Kidney glomerular epithelial cell (primary cell): ENCODE measurements at places on chromosomes 7 and 10.

DNA sequence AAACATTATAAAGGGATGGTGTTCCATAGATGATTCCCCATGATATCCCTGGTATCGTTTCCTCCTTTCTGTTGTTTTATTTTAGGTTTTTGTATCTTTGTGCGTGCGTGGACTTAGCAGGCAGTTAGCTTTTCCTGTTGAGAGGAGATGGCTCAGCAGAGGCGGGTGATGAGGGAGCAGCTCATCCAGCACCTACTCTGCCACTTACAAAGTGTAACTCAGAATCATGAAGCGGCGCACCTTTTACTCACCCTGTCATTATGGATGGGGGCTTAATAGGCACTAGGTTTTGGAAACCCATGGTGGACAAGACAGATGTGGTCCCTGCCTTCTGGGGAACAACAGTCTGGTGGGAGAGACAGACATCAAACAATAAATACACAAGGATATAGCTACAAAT is 17.1 kb downstream of the FAM241B start:
- DNase-seq = no peak

GRCh38 chr10:88960802-88961201 is 8.2 kb upstream of the ACTA2 start:
- no peak for DNase-seq

DNA sequence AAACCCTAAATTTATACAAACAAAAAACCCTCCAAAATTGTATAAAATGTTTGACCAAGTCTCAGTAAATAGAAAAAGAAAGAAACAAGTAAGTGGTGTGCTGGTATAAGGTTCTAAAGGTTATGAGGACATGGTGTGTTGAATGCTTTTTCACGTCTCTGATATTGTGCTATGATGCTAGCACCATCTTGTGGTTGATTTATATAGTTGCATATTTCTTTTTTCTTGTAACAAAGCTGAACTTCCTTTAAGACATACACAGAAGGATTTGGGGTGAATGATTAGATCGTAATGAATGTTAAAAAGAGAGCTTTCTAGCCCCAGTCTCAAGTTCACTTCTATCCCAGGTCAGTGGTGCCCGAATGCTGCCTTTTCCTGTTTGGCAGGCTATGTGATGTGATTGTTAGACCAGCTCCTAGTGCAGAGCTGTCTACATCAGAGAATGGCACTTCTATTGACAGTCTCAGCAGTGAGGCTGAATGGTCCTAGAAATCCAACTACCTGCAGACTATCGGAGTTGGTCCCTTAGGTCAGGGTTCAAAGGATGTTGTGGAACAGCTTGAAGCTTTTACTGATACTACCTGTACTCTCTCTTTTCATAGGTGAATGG is 25.0 kb downstream of the VTI1A start:
- DNase-seq = peak; percentile 77

DNA sequence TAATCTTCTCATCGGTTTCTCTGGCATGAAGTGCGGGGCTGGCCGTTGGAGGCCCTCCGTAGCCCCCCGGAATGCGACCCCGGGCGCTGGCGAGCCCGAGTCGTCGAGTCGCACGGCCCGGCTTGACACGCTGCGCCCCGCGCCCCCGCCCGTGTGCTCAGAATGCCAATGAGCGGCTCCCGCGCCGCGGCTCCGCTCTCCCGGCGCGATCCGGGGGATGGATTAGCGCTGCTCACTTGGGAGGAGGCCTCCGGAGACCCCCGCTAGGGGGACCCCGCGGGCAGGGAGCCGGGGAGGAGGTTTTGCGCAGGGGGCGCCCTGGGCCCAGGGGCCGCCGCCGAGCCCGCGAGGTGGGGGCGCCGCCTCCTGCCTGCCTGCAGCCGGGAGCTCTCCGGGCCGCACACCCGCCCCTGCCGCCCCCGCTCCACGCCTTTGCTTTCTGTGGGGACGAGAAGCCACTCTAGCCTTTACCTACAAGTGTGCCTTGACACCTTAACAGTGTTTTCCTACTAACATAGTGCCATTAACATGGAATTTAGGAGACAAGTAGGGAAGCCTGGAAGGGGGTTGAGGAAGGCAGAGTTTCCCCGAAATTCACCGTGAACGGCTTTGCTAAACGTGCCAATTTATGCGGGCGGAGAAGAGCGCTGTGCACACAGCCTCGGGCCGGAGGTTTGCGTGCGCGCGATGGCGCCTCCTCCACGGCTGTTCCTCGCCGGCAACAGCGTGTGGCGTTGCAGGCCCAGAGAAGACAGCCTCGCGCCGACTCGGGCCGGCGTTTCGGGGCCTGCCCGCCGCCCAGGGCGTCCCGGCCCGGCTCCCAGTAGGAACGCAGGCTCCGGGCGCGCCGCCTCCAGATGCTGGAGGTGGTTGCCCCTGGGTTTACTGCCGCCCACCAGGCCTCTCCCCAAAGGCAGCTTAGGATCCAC is 7.1 kb downstream of the SHH start:
- DNase-seq = peak; percentile 14

DNA sequence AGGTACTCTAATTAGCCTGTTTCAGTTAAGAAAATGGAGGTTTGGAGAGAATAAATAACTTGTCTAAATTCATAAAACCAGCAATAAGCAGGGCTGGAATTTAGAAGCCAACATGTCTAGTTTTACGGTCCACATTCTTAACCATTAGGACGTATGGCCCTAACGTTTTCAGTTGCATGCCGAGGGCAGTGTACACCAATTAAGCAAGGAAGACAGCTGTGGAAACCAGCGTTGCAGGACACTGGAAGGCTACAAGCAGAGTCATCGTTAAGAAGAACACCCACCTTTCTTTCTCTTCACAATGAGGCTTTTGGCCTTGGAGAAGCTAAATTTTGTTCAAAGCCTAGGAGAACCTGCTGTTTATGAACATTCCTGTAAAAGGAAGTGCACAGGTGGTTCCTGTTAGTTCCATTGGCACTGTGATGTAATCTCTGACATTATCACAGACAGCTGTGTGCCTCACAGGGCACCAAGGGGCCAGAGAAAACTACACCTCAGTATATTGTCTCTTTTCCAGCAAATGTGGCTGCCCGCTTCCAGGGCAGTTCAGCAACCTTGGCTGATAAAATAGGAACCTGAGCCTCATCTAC is 21.0 kb downstream of the MPP7 start:
- DNase-seq = no peak

- DNase-seq = no peak
Measured at GRCh38 chr7:12210179-12211053, 678 bp upstream of the TMEM106B start.

GRCh38 chr7:106015381-106016218 is 52.5 kb downstream of the CDHR3 start:
- DNase-seq = no peak

DNA sequence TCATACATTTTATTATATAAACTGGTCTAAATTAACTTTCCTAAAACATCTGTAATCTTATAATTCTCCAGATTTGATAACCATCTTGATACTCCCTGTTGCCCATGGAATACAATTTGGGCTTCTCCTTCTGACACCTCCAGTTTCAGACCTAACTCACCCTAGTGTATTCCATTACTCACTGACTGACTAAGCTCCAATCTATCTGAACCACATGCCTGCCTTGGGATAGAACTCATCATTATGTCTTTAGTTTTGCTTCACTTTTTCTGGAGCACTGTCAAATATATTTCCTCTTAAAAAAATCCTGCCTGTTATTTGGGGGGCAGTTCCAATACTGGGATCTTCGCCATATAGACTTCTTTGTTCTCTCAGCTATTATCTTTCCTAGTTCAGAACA is 4.9 kb upstream of the FOXP2 start:
- DNase-seq = peak; percentile 15

DNA sequence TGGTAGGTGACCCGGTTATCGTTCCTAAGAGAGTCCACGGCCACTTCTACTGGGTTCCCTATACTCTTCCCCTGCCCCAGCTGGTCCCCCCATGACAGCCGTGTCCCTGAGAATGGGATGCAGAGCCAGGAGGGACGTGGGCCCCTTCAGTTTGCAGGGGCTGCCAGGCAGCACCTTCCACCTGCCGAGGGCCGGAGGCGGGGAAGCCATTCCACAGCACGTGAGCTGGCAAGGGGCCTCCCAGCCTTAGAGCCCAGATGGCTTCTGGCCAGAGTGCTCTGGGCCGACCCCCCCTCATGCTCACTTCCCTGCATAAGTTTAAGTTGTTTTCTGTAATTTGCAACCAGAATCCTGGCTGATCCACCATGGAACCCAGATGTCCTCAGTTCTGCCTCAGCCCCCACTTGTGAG is 39.0 kb downstream of the DIP2C start:
- no peak for DNase-seq

- DNase-seq = peak; percentile 15
Measured at GRCh38 chr10:119416855-119417254, 125.7 kb downstream of the RGS10 start.

DNA sequence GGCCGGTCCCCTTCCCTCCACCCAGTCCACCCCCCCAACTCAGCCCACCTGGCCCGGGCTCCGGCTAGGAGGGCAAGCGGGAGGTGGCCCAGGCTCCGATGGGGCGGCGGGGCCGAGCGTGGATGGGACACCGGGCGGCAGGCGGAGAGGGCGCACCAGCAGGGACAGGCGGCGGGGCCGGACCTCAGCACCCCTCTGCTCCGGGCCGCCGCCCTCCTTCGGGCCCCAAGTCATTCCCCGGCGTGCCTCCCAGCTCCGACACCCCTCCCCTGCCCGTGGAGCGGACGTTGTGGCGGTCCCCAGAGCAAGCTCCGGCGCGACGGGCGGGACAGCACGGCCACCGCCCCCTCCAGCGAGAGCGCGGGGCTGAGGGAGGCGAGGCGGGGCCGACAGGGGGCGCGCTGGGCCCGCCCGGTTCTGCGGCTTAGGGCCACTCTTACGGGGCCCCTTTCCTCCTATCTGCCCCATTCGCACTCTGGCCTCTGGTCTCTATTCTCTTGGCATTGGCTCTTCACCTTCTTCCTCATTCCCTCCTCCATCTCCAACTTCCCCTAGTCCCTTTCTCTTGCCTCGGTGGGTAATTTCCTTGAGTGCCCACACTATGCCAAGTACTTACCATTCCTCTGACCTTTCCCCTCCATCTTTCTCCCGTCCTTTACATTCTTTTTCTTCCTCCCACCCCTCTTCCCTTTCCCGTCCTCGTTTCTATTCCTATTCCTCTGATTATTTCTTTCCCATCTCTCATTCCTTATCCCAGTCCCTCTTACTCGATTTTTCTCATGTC is 701 bp upstream of the GBX1 start:
- no peak for DNase-seq

GRCh38 chr7:49850921-49851613 is 77.6 kb downstream of the VWC2 start:
- DNase-seq = no peak

GRCh38 chr7:154252046-154252445 is 199.8 kb downstream of the DPP6 start:
- DNase-seq = no peak

GRCh38 chr7:3598854-3599253 is 297.8 kb downstream of the SDK1 start:
- no peak for DNase-seq

- DNase-seq = no peak
Measured at GRCh38 chr7:155557778-155558177, 11.4 kb upstream of the CNPY1 start.

GRCh38 chr7:1979591-1980560 is 252.9 kb downstream of the MAD1L1 start:
- DNase-seq = no peak

GRCh38 chr10:118930614-118931013 is 98.9 kb upstream of the NANOS1 start:
- no peak for DNase-seq

DNA sequence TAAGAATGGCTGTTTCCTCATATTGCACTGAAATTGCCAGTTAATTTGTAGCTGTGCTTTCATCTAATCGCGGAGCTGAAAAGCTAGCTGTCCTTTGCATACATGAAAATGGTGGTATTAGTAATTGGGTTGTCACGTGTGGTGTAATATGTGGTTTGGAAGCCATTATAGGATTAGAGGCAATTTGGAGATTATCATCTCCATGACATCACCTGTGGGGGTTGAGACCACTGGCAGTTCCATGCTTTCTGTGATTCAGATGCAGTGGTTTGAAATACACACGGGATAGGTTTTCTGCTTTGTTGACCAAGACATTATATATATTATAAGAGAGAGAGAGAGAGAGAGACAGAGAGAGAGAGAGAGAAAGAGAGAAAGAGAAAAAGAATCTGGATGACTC is 180.8 kb downstream of the RAB11FIP2 start:
- DNase-seq = no peak

DNA sequence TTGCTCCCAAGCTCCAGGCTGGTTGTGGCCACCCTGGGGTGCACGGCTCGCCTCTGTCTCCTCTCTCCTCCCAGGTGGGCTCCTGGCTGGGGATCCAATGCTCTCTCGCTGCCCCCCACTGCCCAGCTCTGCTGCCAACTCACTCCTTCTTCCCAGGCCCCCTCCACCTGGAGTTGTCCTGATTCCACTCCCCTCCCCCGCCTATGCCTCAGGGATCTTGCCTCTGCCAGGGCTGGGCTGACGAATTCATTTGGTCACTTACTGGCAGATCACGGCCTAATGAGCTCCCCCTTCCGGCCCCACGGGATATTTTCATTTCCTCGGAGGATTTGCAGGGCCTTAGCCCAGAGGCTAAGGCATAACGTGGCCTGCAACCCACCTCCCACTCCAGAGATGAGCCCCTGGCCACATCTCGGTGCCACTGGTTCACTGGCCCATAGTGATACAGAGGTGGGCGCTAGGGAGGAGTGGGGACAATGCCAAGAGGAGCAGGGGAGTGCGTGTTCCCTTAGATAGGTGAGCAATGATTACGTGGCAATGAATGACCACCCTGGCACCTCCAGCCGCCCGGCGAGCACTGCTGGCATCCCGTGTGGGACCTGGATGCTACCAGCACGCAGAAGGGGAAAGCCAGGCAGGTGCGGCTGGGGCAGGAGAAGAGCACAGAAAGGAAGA is 344.6 kb upstream of the SHH start:
- DNase-seq = peak; percentile 8

DNA sequence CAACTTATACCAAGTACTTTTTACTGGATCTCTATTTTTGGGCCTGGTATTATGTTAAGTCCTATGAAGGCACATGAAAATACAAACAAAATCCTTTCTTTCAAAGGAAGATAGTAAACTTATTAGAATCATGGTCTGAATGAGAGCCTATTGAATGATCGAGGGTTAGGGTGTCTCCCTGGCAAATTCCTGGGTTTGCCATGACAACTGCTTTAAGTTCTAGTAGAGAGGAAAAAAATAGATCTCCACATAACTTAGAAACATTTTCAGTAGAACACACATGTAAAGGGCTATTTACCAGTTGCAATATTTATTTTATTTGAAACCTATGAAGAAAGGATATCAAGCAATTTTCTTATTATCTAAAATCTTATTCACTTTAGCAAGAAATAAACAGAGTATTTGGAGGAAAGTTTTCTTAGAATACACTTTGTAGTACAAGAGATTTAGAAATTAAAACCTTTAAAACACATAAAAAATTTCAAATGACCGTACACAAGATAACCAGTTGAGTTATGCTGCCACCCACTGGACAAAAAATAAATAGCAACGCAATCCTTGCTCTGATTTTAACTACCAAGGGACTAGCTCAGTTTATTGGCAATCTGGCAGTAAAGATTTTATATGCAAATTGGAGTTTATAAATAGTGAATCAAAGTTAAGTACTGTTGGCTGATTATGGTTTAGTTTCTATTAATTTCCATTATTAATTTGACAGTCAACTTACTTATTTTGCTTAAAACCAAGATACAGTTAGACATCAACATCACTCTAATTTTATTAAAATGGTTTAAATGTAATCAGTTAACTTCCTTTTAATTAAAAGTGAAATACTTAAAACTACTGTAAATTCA is 33.9 kb downstream of the CACUL1 start:
- peak; percentile 48 for DNase-seq

GRCh38 chr7:141696348-141696747 is 5.6 kb downstream of the DENND11 start:
- no peak for DNase-seq

- no peak for DNase-seq
Measured at GRCh38 chr10:124239696-124240095, 146.3 kb upstream of the CHST15 start.
